NCI-H1417 (cell line): ENCODE measurements at places on chromosomes 16 and 17.
A peak's percentile ranks its signal among the peaks of the same experiment; 100 is the strongest.

DNA sequence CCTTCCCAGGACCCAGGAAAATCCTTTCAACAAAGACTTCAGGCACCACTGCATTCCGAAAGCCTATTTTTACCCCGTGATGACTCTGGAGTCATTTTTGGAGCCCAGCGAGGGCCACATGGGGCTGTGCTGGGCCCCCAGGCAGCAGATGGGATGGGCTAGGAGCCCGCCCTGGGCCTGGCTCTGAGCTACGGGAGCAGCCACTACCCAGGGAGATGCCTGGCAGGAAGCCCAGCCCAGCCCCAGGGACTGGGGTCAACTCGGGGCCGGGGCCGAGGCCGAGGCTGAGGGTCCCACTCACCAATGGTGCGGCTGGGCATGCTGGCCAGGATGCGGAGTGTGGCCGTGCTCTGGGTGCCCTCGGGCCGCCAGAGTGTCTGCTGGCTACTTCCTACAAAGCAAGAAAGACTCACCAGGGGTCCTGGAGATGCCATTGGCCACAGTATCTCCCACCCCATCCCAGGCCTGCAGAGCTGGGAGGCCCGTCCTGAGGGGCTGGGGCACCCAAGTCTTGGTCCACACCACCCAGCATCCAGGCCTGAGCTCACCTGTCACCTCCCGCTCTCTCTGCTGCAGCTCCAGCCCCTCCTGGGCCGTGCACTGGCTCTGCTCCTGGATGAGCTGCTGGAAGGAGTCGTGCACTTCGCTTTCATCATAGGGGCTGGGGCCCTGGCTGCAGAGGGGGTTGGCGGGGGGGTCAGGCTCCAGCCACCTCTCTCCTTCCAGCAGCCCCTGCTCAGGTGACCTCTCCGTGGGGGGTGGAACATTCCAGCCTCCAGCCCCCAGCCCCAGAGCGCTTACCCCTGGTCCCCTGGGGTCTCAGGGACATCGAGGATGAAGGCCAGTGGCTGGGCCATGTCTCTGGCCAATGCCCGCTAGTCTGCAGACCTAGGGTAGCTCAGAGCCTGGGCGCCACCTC lies 2.3 kb downstream of the TMC6 start:
- DNase-seq = no peak

DNA sequence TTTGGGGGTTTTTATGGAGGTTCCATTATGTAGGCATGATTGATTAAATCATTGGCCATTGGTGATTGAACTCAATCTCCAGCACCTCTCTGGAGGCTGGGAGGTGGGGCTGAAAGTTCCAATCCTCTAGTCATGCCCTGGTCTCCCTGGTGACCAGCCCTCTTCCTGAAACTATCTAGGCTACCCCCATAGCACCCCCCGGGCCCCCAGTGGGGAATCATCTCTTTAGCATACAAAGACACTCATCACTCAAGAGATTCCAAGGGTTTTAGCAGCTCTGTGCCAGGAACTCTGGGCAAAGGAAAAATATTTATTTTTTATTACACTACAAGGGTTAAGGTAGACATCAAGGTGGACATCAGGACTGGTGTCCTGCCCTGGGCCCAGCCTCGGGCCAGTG lies 10.6 kb downstream of the SLC46A1 start:
- DNase-seq = no peak

GRCh38 chr17:65403626-65404025 lies 157.8 kb downstream of the AXIN2 start:
- DNase-seq = no peak

DNA sequence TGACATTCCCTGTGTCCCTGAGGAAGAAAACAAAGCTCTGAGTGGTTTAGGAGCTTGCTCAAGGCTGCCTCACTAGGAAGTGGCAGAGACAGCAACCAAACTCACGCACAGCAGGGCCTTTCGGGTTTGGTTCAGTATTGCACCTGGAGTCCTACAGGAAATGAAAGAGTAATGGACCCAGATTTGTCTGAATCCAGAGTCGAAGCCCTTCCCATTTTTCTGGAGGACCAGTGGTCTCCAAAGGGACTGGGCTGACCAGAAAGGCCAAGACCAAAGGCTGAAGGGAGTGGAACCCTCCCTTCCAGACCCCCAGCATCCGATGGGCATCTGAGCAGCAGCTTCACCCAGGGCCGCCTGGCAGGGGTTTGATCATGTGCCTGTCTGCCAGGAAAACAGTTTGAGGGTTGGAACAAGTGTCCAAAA lies 85.5 kb upstream of the RPL38 start:
- DNase-seq = no peak

DNA sequence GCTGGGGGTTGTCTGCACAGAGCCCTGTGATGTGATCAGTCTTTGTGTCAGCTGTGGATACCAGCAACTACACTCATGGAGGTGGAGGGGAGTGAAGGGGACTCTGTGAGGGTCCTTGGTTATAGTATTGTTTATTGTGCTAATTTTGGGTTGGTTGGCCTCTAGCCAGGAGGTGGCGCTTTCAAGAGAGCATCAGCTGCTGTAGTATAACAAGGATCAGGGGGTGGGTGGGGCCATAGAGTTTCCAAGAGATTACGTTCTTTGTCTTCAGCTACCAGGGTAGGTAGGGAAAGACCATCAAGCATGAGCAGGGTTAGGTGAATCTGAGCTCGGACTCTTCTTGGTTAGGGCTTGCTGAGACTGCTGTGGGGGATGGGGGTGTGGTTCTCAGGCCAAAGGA lies 97.1 kb upstream of the HS3ST3A1 start:
- no peak for DNase-seq

DNA sequence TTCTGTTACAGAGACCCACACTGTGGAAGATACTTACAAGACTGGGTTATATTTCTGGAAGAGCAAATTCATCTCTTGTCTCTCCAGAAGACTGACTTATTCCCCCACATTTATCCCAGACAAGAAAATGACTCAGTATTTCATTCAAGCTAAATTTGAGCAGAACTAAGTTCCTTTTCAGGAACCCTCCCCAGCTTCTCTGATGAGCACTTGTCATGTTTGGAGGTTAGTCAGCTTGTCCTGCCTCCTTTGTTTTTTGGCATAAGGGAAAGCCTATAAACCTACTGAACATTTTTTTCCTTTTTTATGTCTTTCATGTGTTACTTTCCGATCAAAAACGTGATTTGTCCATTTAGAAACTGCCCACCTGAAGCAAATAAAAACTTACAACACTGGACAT lies 198.0 kb downstream of the C16orf95 start:
- DNase-seq = no peak

DNA sequence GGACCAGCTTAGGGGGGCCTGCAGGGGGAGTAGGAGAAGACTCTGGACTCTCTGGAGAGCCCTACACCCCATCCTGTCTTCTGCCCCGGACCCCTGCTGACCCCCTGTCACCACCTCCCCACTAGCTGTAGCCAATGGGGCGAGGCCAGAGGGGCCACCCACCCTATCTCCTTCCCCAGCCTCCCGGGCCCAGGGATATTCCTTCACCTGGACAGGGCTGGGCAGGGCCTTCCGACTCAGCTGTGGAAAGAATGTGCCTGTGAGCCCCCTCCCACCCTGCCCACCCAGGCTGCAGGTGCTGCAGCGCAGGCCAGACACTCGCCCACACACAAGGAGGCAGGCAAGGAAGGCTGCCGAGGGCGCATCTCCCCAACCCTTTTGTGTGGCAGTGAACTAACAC lies 23.0 kb downstream of the TSPOAP1 start:
- DNase-seq = no peak

- peak; percentile 77 for DNase-seq
These were observed 9.2 kb downstream of the RND2 start for GRCh38 chr17:43033948-43034881.

- DNase-seq = no peak
These were observed 32.5 kb upstream of the ARHGAP44 start for GRCh38 chr17:12756786-12757185.
